ENCODE measurements at places on chromosomes 12 and 14.

DNA sequence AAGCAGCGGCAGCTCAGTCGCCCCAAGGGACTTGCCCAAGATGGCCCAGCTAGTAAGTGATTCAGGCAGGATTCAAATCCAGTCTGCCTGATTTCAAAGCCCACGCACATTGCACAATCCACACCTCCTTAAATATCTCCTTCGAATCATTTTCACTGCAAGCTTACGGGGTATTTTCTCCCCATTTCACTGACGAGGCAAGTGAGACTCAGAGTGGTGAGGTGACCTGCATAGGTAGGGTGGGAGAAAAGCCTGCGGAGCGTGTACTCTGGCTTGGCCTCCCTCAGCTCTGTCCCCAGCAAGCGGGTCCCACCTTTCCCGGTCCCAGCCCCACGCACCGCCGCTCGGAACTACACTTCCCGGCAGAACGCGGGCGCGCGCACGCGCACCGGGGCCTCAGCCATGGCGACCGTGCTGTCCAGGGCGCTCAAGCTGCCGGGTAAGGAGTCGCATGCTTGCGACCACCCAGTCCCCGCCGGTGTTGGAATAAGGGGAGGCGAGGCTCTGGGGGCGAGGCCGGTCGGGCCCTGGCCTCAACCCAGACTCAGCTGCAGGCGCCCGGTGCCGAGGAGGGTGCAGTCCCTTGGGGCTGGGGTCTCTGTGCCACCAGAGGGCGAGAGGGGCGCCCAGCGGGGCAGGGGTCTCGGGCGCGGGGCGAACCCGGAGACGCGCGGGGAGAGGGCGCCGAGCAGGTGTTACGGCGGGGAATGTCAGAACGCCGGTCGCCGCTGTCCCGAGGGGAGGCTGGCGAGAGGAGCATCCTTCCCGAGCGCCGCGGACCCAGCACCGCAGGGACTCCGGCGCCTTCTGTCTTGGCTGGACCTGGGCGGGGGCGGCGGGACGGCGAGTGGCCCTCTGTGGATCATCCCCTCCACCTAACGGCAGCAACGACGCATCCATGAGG, at the start of gene FAM234B:
FAM234B (plus strand) TSS at position 380 of the 904 bp plus-strand sequence; CDS start at position 403, 23 bp downstream.
- peak; percentile 71 for DNase-seq

DNA sequence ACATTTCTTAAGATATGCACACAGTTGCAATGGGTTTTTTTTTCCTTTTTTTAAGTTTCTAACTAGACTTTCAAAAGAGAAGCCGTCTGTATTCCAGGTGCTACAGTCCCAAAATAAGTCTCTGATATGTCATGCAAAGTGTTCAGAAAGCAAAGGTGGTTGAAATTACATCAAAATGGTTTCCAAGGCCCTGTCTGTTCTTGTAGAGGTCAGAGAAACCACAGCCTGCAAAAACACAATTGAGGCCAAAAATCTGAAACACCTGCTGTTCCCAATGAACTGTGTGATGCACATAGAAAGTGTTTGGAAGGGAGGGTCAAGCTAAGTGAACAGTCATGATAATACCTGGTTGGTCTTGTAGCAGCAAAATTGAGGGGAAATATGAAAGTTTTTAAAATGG, 91.0 kb downstream of the VRK1 start:
- DNase-seq, result no peak

DNA sequence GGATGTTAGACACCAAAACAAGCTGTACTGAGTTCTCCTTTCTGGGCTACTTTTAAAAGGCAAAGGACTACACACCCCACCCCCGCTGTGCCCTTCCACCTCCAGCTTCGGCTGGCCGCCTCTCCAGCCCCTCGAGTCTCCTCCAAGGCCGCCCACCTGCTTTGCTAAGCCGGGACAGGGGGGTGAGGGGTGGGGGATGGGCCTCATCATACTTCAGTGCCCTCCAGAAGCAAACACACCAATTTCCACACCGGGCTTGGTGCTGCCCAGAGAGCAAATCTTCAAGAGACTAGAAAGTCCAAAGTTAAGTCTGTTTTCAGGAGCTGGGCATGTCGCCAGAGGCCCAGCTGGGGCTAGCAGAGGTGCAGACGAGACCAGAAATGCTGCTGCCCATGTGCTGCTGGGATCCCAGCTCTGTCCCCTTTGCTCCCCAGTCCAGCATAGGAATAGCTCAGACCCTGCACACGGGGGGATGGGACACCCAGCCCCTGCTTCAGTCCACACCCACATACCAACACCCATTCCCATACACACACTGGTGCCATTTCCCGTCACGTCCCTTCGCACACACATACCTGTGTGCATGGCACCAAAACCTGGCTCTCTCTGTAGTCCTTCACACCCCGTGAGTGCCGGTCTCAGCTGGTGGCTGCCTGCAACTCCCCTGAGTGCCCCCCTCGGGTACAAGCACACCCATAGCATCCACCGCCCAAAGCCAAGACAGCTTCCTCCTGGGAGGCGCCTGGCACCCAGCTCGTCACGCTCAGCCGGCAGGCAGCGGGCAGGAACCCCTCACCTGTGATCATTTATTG, 1.0 kb downstream of the SLC6A12 start:
- no peak for DNase-seq

- DNase-seq, result no peak
Observed at GRCh38 chr12:27896419-27896990, 76.0 kb downstream of the PTHLH start.

GRCh38 chr12:64680235-64680634, 69.9 kb downstream of the RASSF3 start:
- DNase-seq, result no peak

DNA sequence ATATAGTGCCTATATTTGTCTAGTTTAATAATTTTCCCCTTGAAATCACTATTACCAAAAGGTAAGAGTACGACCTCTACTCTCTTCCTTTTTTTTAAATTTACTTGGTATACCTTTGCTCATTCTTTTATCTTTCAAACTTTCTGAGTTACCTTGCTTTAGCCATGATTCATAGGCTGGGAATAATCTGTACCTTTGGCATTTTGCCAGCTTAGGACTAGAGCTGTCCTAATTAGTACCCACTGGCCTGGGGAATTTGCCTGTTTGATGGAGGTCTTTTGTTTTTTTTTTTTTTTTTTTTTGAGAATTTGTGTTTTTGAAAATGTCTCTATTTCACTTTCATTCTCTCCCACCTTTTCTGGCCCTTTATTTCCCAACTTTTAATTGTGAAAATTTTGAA, 8.7 kb upstream of the SLC4A8 start:
- no peak for DNase-seq

GRCh38 chr14:26548406-26548805, 49.4 kb downstream of the NOVA1 start:
- DNase-seq, result no peak

GRCh38 chr12:82746668-82747067, 60.0 kb downstream of the TMTC2 start:
- no peak for DNase-seq

DNA sequence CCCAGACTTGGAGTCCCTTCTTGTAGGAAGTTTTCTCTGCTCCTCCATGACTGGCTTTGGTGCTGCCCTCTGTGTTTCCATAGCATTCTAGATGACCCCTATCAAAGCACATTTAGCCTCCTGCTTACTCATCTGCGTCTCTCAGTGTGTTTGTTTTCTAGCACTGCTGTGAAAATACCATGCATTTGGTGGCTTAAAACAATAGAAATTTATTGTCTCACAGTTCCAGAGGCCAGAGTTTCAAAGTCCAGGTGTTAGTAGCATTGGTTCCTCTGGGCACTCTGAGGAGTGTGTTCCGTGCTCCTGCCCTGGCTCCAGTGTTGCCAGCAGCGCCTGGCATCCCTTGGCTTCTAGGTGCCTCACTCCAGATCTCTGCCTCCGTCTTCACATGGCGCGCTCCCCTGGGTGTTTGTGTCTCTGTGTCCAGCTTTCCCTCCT, 86.1 kb downstream of the CACNA1C start:
- DNase-seq, result no peak

- DNase-seq, result peak; percentile 83
Observed at GRCh38 chr12:52004042-52004648, 2.6 kb upstream of the TAMALIN start.

GRCh38 chr14:72740966-72741825, 152.7 kb downstream of the DPF3 start:
- no peak for DNase-seq

GRCh38 chr12:54439521-54440255, 20.6 kb upstream of the ITGA5 start:
- peak; percentile 75 for DNase-seq

GRCh38 chr12:124764451-124764850, 99.2 kb downstream of the SCARB1 start:
- peak; percentile 73 for DNase-seq

- DNase-seq, result no peak
Observed at GRCh38 chr12:40075458-40075857, 30.4 kb downstream of the SLC2A13 start.

- peak; percentile 59 for DNase-seq
Observed at GRCh38 chr14:36522347-36522971, 2.4 kb upstream of the NKX2-1 start.

GRCh38 chr14:91573894-91574837, 64.1 kb upstream of the PPP4R3A start:
- peak; percentile 43 for DNase-seq

DNA sequence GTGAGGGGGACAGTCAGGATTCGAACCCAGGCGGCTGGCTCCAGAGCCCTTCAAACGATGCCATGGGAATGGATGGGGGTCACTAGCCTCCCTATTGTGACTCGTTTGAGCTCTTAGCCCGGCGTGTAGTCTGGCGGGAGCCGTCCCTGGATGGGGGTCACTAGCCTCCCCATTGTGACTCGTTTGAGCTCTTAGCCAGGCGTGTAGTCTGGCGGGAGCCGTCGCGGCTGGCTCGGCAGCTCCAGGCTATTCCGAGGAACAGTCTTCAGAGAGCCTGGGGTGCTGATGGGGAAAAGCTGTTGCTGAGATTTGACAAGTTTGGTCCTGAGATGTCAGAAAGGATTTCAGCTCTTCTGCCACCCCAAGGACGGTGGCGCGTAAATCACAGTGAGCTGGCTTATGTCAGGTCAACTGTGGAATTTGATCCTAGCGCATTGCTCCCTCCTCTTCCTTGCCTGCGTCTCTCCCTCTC, 58.3 kb downstream of the CALM1 start:
- DNase-seq, result no peak

DNA sequence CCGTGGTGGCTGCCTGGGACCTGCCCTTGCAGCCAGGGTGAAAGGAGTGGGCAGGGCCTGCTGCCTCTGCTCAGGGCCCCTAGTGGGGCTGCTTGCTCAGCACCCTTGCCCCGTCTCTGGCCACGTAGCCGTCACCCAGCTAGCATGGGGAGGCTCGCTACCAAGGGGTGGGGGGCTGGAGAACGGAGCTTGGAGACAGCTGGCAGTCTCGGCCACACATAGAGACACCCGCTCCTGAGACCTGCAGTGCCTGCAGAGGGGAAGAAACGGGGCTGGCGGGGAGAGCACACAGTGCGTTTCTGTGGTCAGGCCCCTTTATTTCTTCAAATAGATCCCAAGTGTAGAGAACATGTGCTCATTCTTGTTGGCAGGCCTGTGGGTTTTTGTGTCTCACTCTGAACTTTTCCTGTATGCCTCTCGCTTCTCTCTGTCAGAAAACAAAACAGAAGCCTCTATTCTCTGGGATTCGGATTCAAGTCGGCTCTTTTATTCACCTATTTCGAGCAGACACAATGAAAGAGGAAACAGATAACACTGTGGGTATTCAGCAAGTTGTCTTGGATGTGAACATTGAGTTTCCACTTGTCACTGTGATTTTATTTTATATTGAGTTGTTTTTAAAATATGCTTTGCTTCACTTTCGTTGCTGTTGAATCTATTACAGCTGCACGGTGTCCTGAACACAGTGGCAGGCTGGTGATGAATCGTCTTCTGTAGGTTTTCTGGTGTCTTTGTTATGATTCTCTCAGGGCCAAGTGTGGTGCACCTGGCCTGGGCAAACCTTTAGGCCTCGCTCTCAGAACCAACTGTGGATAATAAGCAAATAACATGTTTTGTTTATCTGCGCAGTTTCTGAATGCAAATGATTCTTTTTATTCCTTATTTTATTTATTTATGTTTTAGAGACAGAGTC, 26.5 kb downstream of the PACS2 start:
- no peak for DNase-seq

GRCh38 chr14:39229222-39229543, 4.5 kb upstream of the MIA2 start:
- peak; percentile 7 for DNase-seq

GRCh38 chr12:70165450-70165849, 77.8 kb upstream of the CNOT2 start:
- no peak for DNase-seq

DNA sequence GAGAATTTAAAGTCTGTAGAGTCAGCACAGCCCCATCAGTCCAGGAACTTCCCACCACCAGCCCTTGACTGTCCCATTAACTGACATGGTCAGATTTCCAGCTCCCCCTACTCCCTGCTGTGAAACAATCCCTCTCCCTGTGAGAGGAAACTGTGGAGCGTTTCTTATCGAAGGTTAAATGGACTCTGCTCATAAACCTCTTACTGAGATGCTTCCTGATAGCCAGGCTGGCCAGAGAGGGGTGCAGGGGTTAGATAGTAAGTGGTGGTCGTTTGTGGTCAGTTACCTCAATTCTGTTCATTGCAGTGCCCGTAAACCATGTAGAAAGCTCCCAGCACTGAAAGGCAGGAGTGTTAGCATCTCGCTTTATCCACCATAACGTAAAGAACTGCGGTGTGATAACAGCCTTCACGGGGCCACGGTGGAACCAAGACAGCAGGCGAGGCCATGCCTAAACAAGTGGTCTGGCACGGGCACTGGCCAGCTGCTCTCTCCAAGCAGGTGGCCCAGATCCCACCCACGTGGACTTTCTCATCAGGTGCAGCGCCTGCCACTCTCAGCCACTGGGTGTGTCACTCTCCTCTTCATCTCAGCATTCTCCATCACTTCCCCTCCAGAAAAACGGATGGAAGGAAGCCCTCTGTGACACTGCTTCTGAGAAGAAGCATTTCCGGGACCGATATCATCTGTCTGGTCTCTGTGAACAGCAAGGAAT, 102.2 kb downstream of the FBXL14 start:
- DNase-seq, result peak; percentile 54

GRCh38 chr12:91203610-91204009, 21.0 kb upstream of the DCN start:
- no peak for DNase-seq

GRCh38 chr14:55075628-55076175, 24.3 kb downstream of the MAPK1IP1L start:
- no peak for DNase-seq

- peak; percentile 45 for DNase-seq
Observed at GRCh38 chr14:50714450-50715073, 46.5 kb upstream of the SAV1 start.

GRCh38 chr12:14567351-14568162, at the start of gene PLBD1:
Gene PLBD1 (minus strand): TSS chr12:14567883. CDS start chr12:14567696, 187 bp downstream.
- peak; percentile 92 for DNase-seq

GRCh38 chr12:46450279-46450748, 77.7 kb upstream of the SLC38A2 start:
- no peak for DNase-seq

- no peak for DNase-seq
Observed at GRCh38 chr12:75838309-75838708, 193.3 kb downstream of the PHLDA1 start.
